Stimulated activated CD4-positive, alpha-beta T cell treated with anti-CD3 and anti-CD28 coated beads, Interleukin-15, amount 100 ng/mL, for 1 hour (primary cell): ENCODE measurements at places on chromosomes 4 and X.

DNA sequence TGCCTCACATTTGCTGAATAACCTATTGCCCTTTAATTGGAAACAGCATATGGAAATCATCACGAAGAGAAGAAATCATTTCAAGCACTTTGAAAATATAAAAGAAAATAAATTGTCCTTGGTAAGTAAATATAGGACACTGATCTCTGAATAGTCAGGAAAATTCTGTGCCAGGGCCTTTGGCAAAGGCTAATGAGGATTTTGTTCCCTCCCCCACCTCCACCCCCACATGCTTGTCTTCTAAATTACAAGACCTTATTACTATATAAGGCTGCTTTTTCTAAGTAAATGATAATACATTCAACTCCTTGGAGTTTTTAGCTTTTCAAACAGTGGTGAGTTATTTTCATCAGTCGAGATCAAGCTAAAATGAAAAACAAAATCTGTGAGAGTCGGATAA, 15.8 kb downstream of the SYNPO2 start:
- DNase-seq = no peak

DNA sequence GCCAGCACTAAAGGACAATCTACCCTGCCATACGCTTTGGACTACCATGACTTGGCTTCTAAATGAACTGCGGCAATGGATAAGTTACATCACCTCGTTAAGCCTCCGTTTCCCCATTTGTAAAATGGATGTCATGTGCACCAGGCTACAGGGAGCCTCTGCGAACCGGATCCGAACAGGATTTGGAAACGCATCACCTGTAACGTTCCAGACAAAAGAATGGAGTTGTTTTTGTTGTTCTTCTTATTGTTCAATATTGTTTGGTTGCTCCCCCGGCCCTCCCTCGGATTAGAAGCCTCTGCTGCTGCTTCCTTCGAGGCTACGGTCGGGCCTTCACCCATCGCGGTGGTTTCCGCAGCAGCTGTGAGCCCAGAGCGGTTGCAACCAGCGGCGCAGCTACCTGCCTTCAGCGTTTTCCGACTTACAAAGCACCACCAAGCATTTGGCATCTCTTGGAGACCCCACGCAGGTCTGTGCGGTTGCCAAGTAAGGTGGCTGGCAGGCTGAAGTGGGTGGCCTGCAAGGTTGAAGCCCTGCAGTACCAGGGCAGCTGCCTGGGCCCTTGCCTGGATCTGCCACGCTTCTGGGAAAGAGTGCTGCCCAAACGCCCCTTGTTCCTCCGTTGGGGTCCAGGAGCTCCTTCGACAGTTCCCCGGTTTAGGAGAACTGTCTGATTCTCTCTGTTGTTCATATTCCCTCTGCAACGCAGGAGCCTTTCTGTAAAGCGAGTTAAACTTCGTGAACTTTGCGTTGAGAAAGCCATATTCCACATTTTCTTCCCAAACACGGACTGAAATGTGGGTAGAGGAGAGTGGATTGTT, 7.1 kb downstream of the NKX3-2 start:
- DNase-seq = no peak

- DNase-seq = no peak
These were observed 1.5 kb upstream of the IRAK1 start for GRCh38 chrX:154021131-154021611.

DNA sequence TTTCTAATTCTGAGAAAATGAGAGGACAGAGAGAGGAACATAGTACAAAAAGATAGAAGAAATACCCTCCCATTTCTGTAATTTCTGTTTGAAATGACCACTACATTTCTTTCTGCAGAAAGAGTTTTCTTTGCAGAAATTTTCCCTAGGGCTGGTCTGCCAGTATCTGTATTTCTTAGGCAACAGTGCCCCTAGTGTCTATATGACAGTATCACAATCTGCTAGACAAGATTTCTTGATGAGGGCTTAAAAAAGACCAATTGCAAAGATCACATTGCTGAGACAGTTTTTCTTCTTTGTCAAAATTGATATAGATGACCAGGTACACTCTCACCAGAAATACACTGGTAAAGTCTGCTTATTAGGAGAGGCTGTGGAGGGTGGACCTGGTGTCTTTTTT, 81.0 kb upstream of the ZDHHC15 start:
- no peak for DNase-seq

GRCh38 chr4:125573786-125574185, 259.0 kb downstream of the FAT4 start:
- no peak for DNase-seq

DNA sequence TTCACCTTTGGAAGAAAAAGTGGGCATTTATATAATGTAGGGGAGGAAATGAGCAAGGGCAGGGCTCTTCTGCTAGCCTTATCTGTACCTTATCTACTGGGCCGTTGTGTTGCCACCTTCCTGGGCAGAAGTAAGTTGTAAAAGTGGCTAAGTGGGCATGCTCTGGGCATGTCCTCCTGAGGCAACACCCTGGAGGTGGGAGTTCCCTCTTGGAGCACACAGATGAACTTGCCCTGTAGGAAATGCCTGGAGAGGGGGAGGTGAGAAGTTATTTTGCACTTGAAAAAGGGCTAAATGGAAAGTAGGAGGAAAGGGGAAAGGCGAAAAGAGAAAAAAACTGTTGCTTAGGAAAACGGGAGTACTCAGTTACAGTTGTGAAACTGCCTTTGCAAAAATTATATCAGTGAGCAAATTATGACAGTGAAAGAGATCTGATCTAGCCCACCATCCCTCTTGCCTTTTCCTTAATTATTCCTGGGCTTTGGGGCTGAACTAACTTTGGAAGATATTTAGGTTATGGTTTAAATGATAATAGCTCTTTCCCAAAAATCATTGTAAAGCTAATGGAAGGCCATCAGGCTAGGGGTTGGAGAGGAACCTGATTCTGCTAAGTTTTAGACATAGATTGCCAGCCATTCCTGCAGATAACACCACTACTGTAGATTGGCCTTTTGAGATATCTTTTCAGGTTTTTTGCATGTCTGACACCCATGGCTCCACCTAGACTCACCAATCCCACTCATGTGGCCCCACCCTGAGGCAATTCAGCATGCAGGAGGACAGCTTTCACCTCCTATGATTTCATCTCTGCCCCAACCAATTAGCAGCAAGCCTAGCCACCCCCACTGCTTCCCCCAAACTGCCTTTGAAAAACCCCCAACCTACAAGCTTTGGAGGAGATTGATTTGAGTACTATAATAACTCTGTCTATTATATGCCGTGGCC, 20.5 kb upstream of the ZNF81 start:
- DNase-seq = no peak

DNA sequence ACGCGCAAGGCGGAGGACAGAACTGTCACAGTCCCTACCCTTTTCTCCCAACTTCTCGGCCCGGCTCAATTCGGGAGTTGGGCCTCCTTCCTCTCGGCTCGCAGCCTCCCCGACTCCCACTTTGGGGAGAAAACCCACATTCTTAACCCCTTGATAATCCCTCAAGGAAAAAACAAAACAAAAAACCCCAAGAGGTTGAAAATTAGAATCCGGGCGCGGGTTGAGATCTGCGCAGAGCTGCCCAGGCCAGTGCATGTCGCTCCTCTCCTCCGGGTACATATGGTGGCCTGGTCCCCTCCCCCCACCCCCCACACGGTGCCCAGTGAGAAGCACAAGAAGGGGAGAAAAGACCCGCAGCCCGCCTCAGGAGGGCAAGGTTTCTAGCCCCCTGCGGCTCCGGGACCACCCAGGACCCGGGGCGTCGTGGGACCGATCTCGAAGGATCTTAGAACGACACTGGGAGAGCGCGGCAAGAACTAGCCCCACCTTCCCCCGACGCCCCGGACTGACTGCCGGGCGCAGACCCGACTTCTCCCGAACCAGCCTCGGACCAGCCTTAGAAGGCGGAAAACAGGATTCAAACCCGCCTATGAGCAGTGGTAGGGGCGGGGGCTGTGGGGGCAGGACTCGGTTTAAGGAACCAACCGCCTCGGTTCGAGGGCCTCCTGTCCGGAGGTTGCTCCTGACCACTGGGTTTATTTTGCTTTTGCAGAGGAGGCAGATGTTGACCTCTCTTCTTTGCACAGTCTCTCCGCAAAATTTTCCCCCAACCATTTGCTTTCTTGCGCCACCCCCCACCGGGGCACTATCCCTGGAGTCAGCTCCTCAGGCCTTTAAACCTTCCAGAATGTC, 2.5 kb upstream of the PDGFRA start:
- no peak for DNase-seq

- DNase-seq = no peak
These were observed 112.2 kb upstream of the ENPP6 start for GRCh38 chr4:184329659-184330400.

DNA sequence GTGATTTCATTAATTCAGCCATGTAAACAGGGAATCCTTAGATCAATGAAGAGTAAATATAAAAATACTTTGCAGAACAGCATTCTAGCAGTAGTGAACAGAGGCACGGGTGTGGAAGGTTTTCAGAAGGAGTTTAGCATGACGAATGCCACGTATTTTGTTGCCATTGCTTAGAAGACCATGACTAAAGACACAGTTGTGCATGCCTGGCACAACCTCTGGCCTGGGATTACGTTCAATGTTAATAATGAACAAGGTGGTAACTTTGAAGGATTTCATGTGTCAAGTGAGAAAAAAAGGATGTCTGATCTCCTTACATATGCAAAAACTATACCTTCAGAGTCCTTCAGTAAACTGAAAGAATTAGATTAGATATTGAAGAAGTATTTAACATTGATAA, 171.9 kb downstream of the MAGEB5 start:
- no peak for DNase-seq
